ENCODE measurements at places on chromosomes 3 and 15.

DNA sequence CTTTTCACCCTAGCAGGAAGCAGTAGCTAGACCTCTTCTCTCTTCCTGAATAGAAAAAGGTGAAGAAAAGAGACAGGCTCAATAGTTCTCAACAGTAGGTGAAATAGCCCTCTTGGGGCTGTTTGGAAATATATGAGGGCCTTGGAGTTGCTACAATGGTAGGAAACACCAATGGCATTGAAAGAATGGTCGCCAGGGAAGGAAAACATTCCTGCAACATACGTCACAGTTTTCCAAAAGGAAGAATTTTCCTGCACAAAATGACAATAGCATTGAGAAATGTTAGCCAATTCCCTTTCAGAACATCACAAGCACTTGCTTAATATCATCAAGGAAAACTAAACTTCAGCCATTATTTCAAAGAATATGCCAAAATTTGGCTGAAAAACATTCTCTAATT, 484.5 kb downstream of the IGSF11 start:
- DNase-seq = no peak

- no peak for DNase-seq
Observed at GRCh38 chr3:144107923-144108322, 136.3 kb downstream of the DIPK2A start.

- DNase-seq = no peak
Observed at GRCh38 chr3:21426920-21427319, 324.1 kb downstream of the ZNF385D start.

DNA sequence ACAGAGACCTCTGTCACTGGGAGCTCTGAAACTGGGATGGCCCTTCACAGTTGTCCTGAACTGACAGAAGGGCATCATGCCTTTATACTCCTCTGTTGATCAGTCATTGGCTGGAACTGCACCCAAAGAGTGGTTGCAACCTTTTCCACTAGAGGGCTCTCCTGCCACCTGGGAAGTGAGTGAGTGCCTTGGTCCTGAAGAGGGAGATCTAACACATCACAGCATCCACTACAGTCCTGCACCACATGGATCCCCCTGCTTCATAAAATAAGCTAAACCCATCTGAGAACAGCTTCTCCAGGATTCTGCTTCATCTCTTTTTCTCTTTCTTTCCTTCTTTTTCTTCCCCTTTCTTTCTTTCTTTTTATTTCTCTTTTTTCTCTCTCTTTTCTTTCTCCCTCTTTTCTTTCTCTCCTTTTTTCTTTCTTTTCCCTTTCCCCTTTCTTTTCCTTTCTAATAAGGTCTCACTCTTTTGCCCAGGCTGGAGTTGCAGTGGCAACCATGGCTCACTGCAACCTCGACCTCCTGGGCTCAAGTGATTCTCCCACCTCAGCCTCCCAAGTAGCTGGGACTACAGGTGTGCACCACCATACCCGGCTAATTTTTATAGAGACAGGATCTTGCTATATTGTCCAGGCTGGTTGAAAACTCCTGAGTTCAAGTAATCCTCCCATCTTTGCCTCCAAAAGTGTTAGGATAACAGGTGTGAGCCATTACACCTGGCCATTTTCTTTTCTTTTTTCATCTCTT, 42.8 kb upstream of the RAF1 start:
- DNase-seq = peak; percentile 69

DNA sequence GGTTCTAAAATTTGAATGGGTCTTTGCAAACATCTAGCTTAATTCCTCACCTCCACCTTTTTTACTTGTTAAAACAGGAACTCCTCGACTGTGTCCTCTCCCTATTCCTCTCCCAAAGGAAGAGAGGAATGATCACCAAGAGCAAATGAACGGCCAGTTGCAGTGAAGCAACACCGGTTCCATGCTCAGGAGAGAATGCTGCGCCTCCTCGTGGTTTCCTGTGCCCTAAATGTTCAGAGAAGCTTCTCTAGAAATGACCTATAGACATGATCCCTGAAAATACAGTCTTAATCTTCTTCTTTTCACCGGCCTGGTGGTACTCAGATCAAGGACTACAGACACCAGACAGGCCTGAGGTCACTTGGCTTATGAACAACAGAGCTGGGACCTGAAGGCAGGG, 65.1 kb upstream of the GUCA1C start:
- no peak for DNase-seq

Data from CD4-positive, alpha-beta T cell treated with Interleukin-1 beta for 1 hour (primary cell).